OCI-M1 (cell line): ENCODE measurements at places on chromosomes 3 and 15.

DNA sequence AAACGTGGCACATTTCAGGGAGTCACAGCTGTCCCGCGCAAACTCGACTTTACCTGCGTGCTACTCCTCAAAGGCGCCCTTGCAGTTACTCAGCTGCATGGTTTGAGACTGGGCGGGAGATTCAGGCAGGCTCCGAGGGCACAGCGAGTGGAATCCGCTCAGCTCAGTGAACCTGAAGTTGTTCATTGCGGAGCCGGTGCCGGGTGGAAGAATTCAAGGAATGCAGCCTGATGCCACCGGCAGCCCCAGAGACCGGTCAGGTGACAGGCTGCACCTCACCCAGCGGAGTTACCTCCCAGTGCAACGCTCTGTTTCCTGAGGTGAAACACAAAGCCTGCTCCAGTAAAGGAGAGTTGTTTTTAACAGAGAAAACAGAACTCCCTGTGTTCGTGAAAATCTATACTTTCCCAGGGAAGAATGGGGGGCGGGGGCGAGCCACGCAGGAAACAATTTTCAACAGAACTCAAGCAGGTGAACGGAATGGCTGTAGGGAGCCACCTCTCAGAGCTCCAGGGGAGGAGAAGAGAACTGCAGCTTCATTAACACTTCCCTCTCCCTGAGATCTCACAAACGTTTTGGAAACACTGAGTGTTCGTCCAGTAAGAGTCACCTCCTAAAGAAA, 3.8 kb downstream of the VEPH1 start:
- no peak for DNase-seq

GRCh38 chr15:95169541-95170459, 938.4 kb downstream of the MCTP2 start:
- DNase-seq = peak; percentile 2

DNA sequence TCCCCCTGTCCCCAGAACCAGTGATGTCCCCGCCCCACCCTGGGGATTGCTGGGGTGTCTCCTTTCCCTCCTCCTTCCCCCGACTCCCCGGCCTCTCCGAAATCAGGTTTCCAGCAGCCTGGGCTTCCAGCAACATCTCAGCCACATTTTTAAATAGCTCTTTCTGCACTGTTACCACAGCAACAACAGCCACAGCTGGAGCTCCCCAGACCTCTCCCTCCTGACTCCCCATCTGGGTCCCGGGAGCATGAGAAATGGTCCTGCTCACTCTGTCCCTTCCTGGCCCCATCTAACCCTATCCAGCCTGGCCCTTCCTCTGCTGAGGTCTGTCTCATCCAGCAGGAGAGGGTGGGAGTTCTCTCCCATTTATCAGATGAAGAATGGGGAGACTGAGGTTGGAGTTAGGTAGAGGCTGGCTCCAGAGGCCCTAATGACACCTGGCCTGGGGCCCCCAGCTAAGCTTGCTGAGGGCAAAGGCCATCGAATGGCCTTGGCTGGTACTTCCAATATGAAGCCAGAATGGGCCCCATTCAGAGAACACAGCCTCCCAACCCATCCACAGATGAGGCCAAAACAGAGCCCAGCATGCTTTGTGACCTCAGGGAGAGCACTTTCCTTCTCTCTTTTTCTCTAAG, 1.5 kb downstream of the CAMK1 start:
- no peak for DNase-seq

DNA sequence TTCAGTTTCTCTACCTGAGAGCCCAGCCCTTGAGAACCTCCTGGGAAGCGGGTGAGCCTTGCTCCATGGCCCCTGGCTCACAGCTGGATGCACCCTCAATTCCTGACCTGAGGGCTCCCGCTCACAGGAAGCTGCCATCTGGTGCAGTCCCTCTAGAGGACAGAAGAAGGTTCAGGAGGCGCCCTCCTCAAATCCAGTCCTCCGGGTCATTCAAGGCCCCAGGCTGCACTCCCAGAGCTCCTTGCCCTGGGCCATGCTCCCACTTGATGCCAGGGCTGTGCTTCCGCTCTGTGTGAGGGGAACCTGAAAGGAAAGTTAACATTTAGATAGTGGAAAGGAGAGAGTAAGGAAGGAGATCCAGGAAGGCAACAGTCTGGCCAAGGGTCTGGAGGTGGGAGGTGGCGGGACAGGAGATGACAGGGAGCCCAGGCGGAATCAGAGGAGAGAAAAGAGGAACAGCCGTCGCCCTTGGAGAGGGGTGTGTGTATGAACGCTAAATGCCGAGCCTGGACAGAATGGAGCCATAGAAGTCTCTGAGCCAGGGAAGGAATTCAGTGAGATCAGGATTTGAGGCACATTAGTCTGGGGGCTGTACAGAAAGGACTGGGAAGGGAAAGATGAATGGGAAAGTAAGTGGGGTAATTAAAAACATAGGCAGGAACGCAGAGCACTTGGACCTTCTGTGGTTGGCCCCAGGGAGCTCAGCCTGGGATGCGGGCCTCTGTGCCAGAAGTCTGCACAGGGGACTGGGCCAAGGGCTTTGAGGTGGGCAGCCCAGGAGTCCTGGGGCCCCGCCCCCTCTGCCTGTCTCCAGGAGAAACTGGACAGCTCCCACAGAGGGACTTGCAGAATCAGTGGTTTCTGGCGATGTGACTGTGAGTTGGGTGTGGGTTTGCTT, 26.1 kb downstream of the TBC1D21 start:
- DNase-seq = no peak

- DNase-seq = no peak
These were observed 1.9 kb upstream of the CAMKV start for GRCh38 chr3:49871531-49872153.

DNA sequence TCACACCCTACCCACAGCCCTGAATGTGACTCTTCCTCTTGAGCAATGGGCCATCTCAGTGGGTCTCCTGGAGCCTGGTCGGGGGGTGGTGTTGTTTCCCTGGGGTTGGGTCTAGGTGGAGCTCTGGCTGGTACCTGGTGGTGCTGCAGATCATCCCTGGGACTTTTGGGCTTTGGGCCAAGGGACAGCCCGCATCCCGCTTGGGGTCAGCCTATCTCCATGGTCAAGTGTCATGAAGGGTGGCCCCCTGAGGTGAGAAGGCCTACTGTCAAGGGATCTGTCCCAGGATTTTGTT, 202.0 kb downstream of the UBE3A start:
- no peak for DNase-seq

- DNase-seq = no peak
These were observed 54.5 kb downstream of the PSMD6 start for GRCh38 chr3:63968612-63969350.

- DNase-seq = no peak
These were observed 23.6 kb downstream of the TMEM44 start for GRCh38 chr3:194609601-194610000.

GRCh38 chr15:94021621-94022320, 209.6 kb upstream of the MCTP2 start:
- DNase-seq = no peak

DNA sequence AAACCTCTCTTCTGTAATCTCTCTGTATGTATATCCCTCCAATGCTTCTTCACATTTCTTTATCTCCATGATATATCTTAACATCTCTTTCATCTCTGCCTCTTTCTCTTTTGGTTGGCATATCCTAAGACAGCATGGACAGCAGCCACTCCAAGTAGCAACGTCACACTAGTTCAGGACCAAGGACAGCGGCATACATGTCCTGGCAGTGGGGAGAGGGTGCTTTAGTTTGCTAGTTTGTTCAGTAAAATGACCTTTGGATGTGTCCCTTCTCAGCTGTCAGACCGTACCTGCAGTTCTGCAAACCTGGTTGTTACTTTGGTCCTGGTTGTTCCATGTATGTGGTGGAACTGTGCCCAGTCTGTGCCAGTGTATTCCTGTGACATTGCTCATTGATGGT, 225.6 kb upstream of the ROPN1 start:
- DNase-seq = peak; percentile 70

- DNase-seq = no peak
These were observed 23.1 kb upstream of the FOXP1 start for GRCh38 chr3:71606582-71606981.

DNA sequence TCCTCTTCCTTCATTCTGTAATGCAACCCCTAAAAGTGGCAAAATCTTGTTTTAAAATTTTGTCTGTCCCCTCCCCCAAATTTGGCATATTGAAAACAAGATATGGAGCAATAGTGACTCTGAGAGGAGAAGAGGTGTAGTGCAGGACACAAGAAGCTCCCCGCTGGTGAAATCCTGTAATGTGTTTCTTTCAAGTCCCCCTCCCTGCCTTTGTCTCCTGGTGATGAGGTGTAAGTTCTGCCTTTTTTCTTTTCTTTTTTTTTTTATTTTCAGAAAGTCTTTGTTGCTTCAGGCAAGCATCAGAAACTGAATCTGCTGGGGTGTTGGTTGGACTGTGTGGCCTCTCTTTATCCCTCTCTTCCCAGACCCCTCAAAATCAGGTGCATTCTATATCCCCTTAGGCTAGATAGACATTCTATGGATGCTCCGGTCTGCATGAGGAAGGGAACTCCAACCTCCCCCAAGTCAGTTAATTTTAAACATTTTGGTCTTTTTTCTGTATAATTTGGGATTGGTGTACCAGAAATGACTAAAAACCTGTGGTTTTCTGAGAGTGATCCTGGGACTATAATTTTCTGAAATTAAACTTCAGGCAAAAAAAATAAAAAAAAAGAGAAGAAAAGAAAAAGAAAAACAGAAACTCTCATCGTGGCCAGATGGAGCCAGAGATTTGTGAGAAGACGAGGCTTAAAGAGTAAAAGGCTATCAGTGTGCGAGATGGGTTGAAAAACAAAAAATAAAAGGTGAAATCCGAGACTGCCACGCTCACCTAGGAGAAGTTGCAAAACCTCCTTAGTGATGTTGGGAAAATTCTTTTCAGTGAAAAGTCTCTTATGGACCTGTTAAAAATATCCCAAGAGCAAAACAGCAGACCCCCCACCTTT, 21.4 kb downstream of the ACKR2 start:
- peak; percentile 77 for DNase-seq

- no peak for DNase-seq
These were observed 273.6 kb downstream of the THRB start for GRCh38 chr3:24220859-24221657.

- DNase-seq = peak; percentile 66
These were observed 5.2 kb upstream of the GPR176 start for GRCh38 chr15:39925112-39925842.

DNA sequence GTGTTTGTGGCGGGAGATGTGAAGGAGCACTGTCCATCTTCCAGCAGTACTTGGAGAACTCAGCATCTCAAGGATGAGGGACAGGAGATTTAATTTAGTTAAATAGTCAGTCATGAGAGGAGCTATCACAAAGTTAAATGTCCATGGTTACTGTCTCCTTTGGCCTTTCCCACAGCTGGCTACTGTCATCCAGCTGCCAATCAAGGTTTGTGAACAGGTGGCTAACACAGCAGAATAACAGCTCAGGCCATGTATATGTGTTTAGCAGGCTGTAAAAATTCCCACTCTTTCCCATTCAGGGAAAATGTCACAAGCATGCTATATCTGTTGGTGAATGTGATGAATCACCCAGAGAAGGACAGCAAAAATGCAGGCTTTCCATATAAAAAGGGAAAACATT, 120.5 kb downstream of the TMEM108 start:
- no peak for DNase-seq

DNA sequence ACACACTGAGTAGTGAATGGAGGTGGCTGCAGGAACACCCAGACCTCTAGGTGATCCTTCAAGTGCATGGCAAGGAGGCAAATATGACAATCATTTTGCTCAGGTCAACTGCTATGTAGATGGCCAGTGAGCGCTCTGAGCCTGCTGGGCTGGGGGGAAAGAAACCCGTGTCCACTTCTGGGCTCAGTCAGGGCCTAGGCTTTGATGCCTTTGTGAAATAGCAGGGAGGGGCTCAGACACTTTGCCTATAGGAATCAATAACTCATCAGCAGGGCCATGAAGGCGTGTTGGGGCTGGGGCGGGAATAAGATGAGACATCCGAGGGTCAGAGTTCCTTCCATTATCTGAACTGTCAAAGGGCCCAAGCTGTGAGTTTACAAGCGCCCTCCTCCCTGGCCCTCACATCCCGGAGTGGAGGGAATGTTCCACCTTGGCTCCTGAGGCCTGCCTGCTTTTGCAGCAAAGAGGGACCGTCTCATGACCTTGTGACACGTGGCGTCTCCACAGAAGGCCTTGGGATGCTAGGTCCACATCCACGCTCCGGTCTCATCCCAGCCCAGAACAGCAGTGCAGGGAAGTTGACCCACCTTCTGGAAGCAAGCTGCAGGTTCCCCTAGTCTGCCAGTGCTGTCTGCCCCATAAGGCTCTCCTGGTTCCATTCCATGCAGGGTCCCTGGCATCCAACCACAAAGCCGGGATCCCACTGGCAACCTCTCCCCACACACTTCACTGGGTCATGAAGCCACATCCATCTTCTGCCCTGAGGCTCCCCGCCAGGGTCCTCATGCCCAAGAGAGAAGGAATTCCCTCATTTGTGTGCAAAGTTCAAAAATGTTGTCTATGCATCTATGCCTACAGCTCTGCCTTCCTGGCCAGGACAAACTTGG, 78.4 kb downstream of the CHSY1 start:
- DNase-seq = no peak

GRCh38 chr3:136818191-136818768, 646 bp upstream of the SLC35G2 start:
- DNase-seq = peak; percentile 41

DNA sequence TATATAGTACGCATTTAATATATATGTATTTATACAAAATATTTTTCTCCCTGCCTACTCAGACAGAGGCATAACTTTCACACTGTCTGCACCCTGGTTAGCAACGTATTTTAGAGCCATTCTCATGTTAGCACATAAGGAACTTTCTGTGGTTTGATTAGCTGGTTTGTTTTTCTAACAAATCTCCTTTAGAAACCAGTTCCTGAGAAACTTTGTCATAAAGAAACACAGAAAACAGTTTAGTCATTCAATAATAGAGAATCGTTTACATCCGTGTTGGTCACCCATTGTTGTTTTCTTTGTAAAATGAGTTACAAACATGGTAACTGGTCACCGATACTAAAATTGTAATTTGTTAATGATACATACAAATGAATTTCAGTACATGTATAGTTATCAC, 5.9 kb upstream of the NGRN start:
- DNase-seq = no peak

DNA sequence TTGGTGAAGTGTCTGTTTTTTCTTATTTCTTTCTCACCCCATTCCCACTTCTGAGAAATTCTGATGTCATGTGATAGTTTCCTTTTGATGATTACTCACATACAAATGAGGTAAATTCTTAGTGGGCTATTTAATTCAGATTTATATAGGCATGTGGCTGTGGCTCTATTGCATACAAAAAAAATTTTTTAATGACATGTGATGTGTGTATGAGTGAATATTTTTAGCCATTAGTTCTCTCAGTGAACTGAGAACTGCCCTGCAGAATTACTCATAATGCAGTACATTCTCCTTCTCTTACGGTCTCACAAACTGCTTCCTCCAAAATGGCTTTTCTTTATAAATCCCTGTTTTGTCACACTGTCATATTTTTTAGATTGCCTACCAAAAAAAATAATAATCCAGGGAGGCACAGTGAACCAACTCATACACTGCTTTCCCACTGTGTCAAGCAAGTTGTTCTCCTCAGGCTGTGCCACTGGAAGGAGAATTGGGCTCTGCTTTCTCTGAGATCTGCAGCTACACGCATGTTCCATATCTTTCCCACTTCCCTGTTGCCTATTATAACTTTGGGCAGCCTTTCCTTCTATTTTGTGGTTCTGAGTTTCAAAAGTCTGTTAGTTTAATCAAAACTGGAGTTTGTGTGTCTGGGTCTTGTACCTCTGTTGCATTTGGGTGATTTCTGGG, 415.7 kb upstream of the THBS1 start:
- DNase-seq = no peak

GRCh38 chr15:41585127-41586047, 26.4 kb downstream of the TYRO3 start:
- peak; percentile 7 for DNase-seq
